ENCODE measurements at places on chromosomes 7 and 10.

DNA sequence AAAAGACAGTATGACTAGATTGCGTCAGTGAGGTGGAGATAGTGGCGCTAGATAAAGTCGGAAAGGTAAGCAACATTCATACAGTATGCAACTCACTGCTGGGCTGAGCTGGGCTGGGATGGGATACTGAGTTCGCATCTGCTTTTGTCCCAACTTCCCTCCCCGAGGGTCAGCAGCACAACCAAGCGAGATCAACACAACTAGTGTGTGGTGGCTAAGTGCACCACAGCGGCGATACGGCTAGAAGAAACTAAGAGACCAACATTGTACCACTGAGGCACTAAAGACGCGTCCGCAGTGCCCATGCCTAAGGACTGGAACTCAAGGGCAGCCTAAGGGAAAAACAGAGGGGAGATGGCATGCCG is 467 bp downstream of the EXOSC1 start:
- no peak for DNase-seq

DNA sequence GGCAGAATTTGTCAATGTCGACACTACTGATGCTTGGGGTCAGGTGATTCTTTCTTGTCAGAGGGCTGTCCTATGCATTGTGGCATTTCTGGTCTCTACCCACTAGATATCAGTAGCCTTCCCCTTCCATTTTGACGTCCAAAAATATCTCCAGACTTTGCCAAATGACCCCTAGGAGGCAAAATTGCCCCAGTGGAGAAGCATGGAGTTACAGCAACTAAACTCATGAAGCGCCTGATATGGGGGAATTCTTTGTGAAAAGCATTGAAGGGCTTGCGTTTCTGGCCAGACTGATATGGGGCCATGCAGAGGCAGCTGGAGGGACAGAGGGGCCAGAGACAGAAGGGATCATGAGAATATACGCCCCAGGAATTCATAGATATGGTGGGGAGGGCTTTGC is 43.6 kb downstream of the ADRB1 start:
- no peak for DNase-seq

- no peak for DNase-seq
Observed at GRCh38 chr10:35834877-35835494, 192.9 kb upstream of the FZD8 start.

- no peak for DNase-seq
Observed at GRCh38 chr10:97149079-97149531, 36.7 kb downstream of the SLIT1 start.

DNA sequence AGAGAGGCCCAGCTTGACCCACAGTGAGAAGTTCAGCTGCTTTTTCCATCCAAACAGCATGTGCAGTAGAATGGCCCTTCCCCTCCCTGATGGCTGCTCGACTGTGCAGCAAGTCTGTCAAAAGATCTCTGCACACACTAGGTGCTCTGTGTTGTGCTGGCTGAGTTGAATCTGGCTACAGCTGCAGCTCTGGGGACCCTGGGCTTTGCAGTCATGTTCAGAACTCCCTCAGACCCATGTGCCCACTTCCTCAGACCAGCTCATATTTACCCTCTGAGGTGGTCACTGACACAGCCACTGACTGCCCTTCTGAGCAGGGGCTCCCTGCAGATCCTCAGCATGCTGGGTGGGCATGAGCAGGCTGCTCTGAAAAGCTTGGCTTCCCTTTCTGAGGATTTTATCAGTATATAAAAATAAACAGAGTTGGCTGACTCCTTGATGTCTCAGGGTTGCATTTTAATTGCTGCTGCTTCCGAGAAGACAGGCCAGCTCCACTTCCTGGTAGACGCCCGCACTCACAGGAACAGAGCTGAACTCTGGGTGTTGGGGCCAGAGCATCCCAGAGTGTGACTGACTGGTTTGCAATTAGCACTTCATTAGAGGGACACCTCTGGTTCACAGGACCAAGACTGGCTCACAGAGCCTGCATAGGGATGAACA is 507.9 kb downstream of the RPS24 start:
- DNase-seq: no peak

DNA sequence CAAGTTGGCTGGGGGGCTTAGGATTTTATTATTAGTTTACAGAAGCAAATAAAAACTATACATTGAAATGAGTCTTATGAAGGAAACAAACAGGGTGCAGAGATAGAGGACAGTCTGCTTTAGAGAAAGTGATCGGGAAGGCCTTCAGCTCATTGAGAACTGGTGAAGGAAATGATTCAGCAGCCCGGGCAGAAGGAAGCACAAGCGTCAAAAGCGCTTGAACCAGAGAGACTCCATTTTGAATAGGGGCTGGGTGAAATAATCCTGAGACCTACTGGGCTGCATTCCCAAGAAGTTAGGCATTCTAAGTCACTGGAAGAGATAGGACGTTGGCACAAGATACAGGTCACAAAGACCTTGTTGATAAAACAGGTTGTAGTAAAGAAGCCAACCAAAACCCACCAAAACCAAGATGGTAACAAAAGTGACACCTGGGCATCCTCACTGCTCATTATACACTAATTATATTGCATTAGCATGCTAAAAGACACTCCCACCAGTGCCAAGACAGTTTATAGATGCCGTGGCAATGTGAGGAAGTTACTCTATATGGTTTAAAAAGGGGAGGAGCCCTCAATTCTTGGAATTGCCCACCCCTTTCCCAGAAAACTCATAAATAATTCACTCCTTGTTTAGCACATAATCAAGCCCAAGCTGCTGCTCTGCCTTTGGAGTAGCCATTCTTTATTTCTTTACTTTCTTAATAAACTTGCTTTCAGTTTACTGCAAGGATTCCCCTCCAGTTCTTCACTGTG is 83.1 kb upstream of the MPP7 start:
- DNase-seq: no peak

Measured in T1000 (cell line).